Suprapubic skin (tissue), 4 donors: ENCODE measurements at places on chromosomes 16 and 17. TPM values are rescaled to one million over a fixed set of nuclear protein-coding genes. Genes with fewer than 3 reads are reported as not detected.
A peak's percentile ranks its signal among the peaks of the same experiment; 100 is the strongest.

SLC6A4 gene
- total RNA-seq, result 0.78 TPM

TPSG1 gene
- total RNA-seq, result not detected

DNA sequence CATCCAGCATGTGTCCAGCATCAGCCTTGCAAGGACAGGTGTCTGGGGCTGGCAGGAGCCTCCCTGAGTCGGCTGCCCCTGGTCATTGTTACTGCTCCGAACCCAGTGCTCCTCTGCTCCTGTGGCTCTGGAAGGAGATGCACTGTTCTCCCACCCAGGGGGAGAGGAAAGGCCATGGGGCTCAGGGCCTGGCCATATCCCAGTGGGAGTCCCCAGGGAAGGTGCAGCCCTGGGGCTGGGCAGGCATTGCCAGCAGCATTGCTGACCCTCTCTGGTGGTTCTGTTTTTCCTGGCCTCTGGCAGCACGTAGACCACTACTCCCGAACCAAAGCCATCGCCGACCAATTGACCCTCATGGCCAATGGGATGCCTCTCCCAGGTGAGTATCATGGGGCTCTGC is 9.6 kb downstream of the SDR42E2 start:
- no peaks in the 10 kb centered on the region for H3K36me3 ChIP-seq
- no peak overlapping the region for H3K4me3 ChIP-seq
- no peak for DNase-seq
- H3K27ac ChIP-seq, result no peak overlapping the region
- no peaks in the 10 kb centered on the region for H3K4me1 ChIP-seq

DNA sequence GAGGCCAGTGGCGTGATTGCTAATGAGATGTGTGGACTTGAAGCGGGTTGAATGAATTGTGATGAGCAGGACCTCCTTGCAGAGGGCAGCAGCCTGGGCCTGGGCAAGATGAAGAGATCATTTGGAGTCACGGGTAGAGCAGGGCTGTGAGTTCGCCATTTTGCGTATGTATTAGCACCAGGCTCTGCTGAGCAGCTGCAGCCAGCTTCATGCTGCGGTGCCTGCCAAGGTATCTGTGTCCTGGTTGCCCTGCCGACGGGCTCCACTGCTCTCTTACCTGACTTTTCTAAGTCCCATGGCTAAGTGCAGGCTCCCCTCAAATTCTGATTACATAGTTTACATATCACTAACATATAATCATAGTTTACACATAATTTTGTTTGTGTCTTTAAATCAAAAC is 295.7 kb downstream of the SNX29 start:
- H3K27ac ChIP-seq, result no peak overlapping the region
- no peaks in the 10 kb centered on the region for H3K36me3 ChIP-seq
- no peaks in the 10 kb centered on the region for H3K4me1 ChIP-seq

GRCh38 chr16:67013233-67013822 is 15.6 kb upstream of the CBFB start:
- no peak for DNase-seq
- no peak overlapping the region for H3K27ac ChIP-seq
- peaks cover 19% of the 10 kb centered on the region for H3K4me1 ChIP-seq
- peak overlapping the region; percentile 62 for H3K4me3 ChIP-seq

DNA sequence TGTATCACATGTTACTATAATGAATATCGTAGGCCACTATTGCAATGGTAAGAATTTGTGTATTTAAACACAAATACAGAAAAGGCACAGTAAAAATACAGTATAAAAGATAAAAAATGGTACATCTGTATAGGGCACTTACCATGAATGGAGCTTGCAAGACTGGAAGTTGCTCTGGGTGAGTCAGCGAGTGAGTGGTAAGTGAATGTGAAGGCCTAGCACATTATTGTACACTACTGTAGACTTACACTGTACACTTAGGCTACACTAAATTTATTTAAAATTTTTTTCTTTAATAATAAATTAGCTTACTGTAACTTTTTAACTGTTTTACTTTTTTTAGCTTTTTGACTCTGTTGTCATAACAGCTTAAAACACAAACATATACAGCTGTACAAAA is 42.5 kb downstream of the AKAP10 start:
- H3K4me1 ChIP-seq, result no peaks in the 10 kb centered on the region
- no peak for DNase-seq
- no peak overlapping the region for H3K27ac ChIP-seq
